ENCODE measurements at places on chromosomes 11 and 22. TPM values are rescaled to one million over a fixed set of nuclear protein-coding genes. Genes with fewer than 3 reads are reported as not detected.

The GDPD4 gene
- not detected for polyA plus RNA-seq

The TRIM49 gene
- polyA plus RNA-seq: not detected

The PLAAT2 gene
- 4.5 TPM for polyA plus RNA-seq

The XKR3 gene
- polyA plus RNA-seq: not detected

The MFNG gene
- 104 TPM for polyA plus RNA-seq

The OR2AT4 gene
- not detected for polyA plus RNA-seq

The GNB1L gene
- polyA plus RNA-seq: 17.3 TPM

The DEUP1 gene
- not detected for polyA plus RNA-seq

The DEFB131B gene
- polyA plus RNA-seq: not detected

The CARD18 gene
- polyA plus RNA-seq: not detected

The PIH1D2 gene
- polyA plus RNA-seq: 2.2 TPM

The SCGB1D2 gene
- 0.48 TPM for polyA plus RNA-seq

The CEP126 gene
- polyA plus RNA-seq: not detected

The WNT11 gene
- not detected for polyA plus RNA-seq

The DNAJC24 gene
- 10.8 TPM for polyA plus RNA-seq

The TSSK2 gene
- not detected for polyA plus RNA-seq

The PATE2 gene
- polyA plus RNA-seq: not detected

The SHISAL1 gene
- polyA plus RNA-seq: not detected

The E2F8 gene
- polyA plus RNA-seq: 20.3 TPM

The CFAP300 gene
- polyA plus RNA-seq: not detected

The PNPLA3 gene
- not detected for polyA plus RNA-seq

The OR5AN1 gene
- polyA plus RNA-seq: not detected

The CARD16 gene
- polyA plus RNA-seq: 29.6 TPM

The PPM1F gene
- polyA plus RNA-seq: 10.2 TPM

The GLYAT gene
- not detected for polyA plus RNA-seq

The EMID1 gene
- polyA plus RNA-seq: 5.1 TPM

The HTR3B gene
- not detected for polyA plus RNA-seq

The TUBA8 gene
- 27.9 TPM for polyA plus RNA-seq

The SCGB2A2 gene
- polyA plus RNA-seq: not detected

The TRIM51 gene
- polyA plus RNA-seq: not detected

The TEX54 gene
- 0.38 TPM for polyA plus RNA-seq

The CTR9 gene
- 53.0 TPM for polyA plus RNA-seq

The OR52H1 gene
- not detected for polyA plus RNA-seq

The CBLIF gene
- not detected for polyA plus RNA-seq

The MS4A3 gene
- not detected for polyA plus RNA-seq

The PITPNM1 gene
- 15.6 TPM for polyA plus RNA-seq

The SCN3B gene
- 0.02 TPM for polyA plus RNA-seq

The SCO2 gene
- 14.0 TPM for polyA plus RNA-seq

The DDT gene
- polyA plus RNA-seq: 227 TPM

The IGHMBP2 gene
- polyA plus RNA-seq: 12.6 TPM
